ENCODE measurements at places on chromosomes 4 and X.

GRCh38 chr4:156362581-156362980 is 408.9 kb upstream of the CTSO start:
- DNase-seq = no peak

- DNase-seq = no peak
Observed at GRCh38 chrX:47850901-47851300, 14.2 kb downstream of the ZNF81 start.

GRCh38 chr4:72449705-72450104 is 119.3 kb downstream of the ADAMTS3 start:
- no peak for DNase-seq

DNA sequence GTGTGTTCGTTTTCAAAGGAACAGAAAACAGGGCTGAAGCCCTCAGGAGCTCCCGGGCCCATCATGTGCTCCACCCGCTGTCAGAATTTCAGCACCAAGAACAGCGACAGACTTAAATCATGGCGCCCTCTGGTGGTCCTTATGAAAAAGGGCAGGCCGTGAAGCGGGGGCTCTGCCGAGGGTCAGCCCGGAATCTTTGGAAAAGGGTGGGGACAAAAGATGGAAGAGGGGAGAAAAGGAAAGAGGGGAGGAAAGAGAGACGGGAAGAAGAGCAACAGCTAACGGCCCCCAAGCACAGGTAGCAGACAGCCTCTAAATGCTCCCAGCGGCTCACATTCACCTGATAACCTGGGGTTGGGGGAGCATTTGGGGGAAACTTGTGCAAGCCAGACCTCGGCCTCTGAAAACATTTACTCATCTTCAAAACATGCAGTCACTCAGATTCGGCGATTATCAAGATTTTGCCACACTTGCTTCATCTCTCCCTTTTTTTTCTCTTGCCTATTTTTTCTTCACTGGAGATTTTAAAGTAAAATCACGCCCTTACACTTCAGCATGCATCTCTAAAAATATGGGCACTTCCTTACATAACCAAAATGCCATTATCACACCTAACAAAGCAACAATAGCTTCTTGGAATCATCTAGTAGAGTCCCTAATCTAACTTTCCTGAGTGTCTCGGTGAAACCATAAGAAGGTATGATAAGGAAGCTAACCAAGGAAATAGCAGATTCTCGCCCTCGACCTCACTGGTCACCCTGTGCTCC is 28.1 kb upstream of the MAN2B2 start:
- peak; percentile 11 for DNase-seq

All from stimulated activated CD8-positive, alpha-beta memory T cell treated with anti-CD3 and anti-CD28 coated beads, Interleukin-15, amount 100 ng/mL, for 48 hours (primary cell).